Uterus (tissue), 4 donors: ENCODE measurements at places on chromosomes 11 and 22. TPM values are rescaled to one million over a fixed set of nuclear protein-coding genes. Genes with fewer than 3 reads are reported as not detected.

DNA sequence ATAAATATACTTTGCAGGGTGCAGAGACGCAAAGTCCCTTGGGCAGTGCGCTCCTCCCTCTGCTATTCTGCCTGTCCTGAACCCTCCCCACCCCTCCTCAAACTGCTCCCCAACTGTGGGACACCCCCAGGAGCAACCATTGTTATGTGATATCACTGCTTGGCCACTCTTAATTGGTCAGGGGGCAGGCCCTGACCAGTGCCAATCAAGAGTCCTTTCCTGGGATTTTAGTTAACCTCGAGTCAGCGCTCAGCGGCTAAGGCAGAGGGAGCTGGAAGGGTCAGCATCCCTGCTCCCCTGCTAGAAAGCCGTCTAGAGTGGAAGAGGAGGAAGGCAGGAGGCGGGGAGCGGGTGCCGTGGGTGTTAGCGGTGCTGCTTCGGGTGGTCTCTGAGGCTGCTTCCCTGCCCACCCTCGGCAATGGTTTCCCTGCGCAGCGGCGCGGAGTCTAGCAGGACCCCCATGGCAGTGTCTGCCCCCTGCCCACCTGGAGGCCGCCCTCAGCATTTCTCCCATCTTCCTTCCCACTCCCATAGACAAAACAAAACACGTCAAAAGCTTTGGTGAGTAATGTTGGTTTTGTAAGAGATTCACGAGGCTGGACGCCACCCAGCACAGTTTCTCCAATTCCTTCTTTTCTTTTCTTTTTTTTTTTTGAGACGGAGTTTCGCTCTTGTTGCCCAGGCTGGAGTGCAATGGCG is 38.4 kb upstream of the A4GALT start:
- DNase-seq: no peak

DNA sequence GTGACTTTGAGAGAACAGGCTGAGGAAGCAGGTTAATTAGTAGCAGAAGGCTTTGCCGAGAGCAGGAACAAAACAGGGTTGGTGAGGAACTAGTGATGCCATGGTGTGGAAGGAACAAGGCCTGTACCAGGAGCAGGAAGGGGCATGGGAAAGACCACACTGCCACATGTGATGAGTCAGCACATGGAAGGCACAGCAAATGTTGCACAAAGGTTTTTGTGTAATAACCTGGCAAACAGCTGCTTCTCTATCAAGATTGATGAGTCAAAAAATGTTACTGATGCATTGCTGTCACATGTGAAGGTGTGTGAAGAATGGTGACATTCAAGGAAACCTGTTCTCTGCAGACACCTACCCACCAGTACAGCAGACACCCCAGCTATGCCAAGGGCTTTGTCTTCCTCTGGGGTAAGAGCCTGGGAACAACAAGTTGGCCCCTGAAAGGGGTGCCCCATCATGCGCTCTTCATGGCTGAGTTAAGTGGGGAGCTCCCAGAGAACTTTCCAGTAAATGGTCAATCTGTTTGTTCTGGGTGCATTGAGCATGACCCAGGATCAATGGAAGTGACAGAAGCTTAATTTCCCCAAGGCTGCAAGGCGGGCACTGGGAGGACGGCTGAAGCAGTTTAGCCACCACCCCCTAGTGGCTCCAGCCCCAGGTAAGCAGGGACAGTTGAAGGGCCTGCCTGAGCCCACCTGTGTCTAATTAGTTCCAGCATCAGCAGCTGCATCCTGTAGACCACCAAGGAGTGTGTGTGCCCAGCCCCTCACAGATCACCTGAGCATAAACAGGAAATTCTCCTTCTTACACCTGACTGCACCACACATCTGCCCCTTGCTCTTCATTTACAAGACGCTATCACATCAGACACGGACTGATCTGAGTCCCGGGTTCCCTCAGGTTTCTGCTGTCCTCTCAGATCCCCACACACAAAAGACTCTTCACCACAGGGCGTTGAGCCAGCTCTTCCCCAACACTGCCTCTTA is 47.6 kb downstream of the GGTLC2 start:
- DNase-seq: no peak

- no peak for DNase-seq
Observed at GRCh38 chr11:68506908-68507307, 46.4 kb downstream of the PPP6R3 start.

- peak; percentile 92 for DNase-seq
Observed at GRCh38 chr22:35380537-35381423, at the start of gene HMOX1. TSS of gene HMOX1 (plus strand) at chr22:35381096. CDS start at chr22:35381174, 78 bp downstream.

- peak; percentile 80 for DNase-seq
Observed at GRCh38 chr11:67262731-67263675, 3.3 kb upstream of the GRK2 start.

DNA sequence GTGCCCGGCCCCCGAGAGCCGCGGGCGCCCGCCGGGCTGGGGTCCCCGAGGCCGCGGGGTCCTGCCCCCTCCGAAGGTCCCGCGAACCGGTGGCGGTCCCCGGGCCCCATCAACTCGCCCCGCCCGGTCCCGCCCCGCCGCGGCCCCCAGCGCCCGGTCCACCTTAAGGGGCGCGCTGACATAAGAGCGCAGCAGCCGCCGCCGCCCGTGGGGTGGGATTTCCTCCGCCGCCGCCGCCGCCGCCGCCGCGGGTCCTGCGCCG is at the start of gene ZDHHC8:
ZDHHC8 (plus strand) TSS at position 208 of the 262 bp plus-strand sequence. CDS start 144 bp downstream, outside the sequence.
- no peak for DNase-seq

The RBMXL2 gene
- total RNA-seq: not detected

The LDHA gene
- 147 TPM for total RNA-seq

GRCh38 chr22:29171721-29172120 is 34.0 kb upstream of the EMID1 start:
- no peak for DNase-seq

The TTC28 gene
- total RNA-seq: 130 TPM

GRCh38 chr11:75514596-75514995 is 11.1 kb downstream of the GDPD5 start:
- DNase-seq: no peak

- DNase-seq: no peak
Observed at GRCh38 chr22:23058481-23059283, 11.6 kb upstream of the GNAZ start.

GRCh38 chr11:34315394-34315793 is 42.4 kb downstream of the ABTB2 start:
- DNase-seq: no peak

The OR8G1 gene
- not detected for total RNA-seq

DNA sequence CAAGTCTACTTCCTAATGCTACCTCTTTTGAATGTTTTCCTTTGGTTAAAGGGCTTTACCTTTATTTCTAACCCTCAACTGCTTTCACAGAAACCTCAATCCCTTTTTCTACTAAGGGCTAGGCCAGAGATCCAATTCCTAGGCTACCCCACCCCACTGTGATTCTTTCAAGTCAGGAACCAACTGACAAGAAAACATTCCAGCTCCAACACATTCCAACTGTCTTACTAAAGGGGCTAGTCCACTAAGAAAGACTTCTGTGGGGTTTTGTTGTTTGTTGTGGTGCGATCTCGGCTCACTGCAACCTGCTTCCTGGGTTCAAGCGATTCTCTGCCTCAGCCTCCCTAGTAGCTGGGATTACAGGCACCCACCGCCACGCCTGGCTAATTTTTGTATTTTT is 151.3 kb downstream of the APOL5 start:
- DNase-seq: no peak

GRCh38 chr11:62416596-62416995 is 2.2 kb upstream of the SCGB1A1 start:
- no peak for DNase-seq

DNA sequence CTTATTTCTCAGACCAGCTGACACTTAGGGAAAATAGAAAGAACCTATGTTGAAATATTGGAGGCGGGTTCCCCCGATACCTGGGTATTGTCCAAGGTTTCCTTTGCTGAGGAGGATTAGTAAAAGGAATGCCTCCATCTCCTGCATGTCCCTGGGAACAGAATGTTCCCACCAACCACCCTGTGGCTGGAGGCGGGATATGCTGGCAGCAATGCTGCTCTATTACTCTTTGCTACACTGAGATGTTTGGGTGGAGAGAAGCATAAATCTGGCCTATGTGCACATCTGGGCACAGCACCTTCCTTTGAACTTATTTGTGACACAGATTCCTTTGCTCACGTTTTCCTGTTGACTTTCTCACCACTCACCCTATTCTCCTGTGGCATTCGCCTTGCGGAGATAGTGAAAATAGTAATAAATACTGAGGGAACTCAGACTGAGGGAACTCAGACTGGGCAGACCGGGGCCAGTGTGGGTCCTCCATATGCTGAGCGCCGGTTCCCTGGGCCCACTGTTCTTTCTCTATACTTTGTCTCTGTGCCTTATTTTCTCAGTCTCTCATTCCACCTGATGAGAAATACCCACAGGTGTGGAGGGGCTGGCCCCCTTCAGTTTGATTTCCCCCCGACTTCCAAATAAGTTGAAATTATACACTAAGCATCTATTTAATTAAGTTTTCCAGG is 32.1 kb downstream of the IGLL1 start:
- no peak for DNase-seq

The SLC22A9 gene
- not detected for total RNA-seq

DNA sequence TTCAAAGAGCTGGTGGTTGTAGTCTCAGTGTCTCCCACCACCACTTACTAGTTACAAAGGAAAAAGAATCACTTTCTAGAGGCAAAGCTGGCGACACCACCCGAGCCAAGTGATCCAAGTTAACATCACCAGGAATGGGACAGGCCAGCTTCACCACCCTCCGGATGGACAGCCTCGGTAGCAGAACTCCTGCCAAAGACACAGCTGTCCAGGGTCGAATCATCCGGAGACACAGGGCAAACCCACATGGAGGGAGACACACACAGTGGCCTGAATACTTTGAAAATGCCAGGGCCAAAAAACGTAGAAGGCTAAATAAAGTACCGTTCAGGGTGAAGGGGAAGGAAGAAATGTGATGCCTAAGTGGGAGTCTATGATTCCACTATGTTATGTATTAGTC is 33.1 kb downstream of the KCNQ1 start:
- DNase-seq: no peak

DNA sequence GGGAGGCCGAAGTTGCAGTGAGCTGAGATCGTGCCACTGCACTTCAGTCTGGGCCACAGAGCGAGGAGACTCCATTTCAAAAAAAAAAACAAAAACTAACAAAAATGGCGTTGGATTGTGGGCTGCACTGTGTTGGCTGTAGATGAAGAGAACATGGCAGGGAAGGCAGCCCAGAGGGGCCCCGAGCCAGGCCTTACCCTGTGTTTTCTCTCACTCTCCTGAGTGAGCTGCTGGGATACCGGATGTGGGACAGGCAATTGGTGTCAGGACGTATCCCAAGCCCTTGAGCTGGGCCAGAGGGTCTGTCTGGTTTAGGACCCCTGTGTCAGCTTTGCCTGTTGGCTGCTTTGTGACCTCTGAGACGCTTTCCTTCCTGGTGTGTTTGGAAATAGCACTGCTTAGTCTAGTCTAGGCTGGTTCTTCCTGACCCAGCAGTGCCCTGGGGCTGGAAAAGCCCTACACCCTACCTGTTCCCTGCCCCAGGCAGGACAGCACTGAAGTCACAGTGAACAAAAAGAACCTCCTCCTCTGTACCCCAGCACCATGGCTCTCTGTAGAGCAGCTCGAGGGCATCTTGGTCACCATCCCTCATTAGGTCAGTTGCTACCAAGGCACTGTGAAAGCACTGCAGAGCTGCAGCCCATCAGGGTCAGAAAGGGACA is 17.8 kb downstream of the CHADL start:
- DNase-seq: no peak

DNA sequence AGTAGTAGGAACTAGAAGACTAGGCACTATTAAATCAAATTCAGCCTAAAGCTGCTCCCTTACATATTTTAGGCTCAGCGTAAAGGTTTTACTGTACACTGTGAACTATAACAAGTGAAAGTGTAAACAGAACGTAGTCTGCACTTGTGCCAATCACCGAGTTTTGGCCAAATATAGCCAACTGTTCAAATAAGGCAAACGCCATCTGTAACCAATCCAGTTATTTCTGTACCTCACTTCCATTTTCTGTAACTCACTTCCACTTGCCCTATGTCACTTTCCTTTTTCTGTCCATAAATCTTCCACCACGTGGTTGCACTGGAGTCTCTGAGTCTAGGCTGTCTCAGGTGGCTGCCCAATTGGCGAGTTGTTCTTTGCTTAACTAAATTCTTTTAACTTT is 2132.2 kb downstream of the LRRC4C start:
- no peak for DNase-seq

- DNase-seq: no peak
Observed at GRCh38 chr11:115279813-115280761, 224.1 kb downstream of the CADM1 start.

GRCh38 chr22:25453557-25453956 is 110.9 kb upstream of the GRK3 start:
- DNase-seq: no peak
